ENCODE measurements at places on chromosomes 2 and 18.
A peak's percentile ranks its signal among the peaks of the same experiment; 100 is the strongest.

GRCh38 chr2:237432484-237433092 lies 18.6 kb upstream of the COL6A3 start:
- DNase-seq: peak; percentile 65

DNA sequence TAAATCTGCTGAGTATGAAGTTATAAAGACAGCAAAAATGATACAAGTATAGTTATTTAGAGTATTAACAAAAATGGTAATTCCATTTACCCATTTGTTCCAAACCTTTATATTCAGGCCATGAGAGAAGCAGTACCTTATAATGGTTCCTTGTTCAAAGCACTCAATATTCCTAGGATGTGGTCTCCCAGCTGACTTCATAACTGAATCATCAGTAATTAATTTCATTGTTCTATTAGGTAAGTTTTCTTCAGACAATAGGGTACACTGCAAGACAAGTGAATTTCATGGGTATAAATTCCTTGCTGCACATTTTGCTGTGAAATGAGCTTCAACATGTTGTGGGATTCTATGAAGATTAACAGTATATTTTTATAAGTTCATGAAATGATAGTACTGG lies 550.8 kb upstream of the ZEB2 start:
- no peak for DNase-seq

GRCh38 chr2:42854207-42854818 lies 61.9 kb upstream of the HAAO start:
- DNase-seq: no peak

GRCh38 chr2:65724752-65725151 lies 292.4 kb upstream of the SPRED2 start:
- DNase-seq: no peak

GRCh38 chr18:9055185-9055584 lies 47.3 kb upstream of the NDUFV2 start:
- no peak for DNase-seq

DNA sequence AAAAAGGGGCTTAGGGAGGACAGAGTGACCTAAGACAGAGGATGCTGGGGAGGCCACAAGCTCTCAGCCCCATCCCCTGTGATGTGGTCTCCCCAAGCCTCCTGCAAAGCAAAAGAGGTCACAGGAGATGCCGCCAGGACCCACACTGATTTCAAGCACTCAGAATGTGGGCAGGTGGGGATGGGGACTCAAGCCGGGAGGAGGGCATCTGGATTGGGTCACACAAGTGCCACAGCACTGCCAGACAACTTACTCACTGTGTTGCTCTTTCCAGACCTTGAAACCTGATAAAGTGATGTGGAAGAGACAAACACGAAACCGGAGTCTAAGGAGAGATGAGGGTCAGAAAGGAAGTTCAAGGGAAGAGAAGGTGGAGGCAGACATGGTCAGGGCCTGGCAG lies 95.7 kb downstream of the TTC32 start:
- no peak for DNase-seq

GRCh38 chr2:186302263-186302662 lies 183.8 kb upstream of the ZC3H15 start:
- no peak for DNase-seq

DNA sequence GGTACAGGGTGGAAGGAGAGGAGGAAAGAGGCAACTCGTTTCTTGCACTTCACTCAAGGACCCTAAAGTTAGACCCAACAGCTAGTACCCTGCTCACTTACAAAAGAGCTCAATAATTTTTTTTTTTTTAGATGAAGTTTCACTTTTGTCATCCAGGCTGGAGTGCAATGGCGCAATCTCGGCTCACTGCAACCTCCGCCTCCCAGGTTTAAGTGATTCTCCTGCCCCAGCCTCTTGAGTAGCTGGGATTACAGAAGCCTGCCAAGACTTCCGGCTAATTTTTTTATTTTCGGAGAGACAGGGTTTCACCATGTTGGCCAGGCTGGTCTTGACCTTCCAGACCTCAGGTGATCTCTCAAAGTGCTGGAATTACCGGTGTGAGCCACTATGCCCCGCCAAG lies 4.1 kb downstream of the ASB3 start:
- DNase-seq: no peak

DNA sequence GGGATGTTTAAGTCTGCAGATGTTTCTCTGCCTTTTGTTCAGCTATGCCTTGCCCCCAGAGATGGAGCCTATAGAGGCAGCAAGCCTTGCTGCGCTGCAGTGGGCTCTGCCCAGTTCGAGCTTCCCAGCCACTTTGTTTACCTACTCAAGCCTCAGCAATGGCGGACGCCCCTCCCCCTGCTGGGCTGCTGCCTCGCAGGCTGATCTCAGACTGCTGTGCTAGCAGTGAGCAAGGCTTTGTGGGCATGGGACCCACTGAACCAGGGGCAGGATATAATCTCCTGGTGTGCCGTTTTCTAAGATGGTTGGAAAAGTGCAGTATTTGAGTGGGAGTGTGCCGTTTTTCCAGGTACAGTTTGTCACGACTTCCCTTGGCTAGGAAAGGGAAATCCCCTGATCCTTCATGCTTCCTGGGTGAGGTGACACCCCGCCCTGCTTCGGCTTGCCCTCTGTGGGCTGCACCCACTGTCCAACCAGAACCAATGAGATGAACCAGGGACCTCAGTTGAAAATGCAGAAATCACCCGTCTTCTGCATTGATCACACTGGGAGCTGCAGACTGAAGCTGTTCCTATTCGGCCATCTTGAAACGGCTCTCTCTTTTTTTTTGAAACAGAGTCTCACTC lies 27.6 kb upstream of the ADAM23 start:
- DNase-seq: no peak

- no peak for DNase-seq
These were observed 1.2 kb upstream of the TNS1 start for GRCh38 chr2:218003981-218004419.

GRCh38 chr18:32553640-32554365 lies 83.1 kb upstream of the GAREM1 start:
- DNase-seq: no peak

GRCh38 chr2:45353879-45354278 lies 257.2 kb downstream of the SRBD1 start:
- no peak for DNase-seq

- DNase-seq: no peak
These were observed 18.2 kb upstream of the FTCDNL1 start for GRCh38 chr2:199869227-199869541.

DNA sequence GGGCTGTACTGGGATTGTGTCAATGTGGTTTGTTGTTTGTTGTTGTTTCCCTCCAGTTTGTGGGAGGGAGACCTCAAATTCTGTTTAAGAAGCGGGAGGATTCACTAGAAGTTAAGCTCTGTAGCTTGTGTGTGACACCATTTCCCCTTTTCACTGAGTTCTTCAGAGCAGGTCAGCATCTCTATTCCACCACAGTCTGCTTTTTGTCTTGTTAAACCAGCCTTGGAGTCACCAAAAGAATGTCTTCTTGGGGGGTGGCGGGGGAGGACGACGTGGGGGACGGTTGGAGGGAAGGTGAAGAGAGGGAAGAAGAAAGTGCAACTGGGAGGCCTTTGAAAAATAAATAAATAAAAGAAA lies 2.3 kb upstream of the BCL11A start:
- DNase-seq: no peak

- DNase-seq: no peak
These were observed 22.6 kb downstream of the ALMS1 start for GRCh38 chr2:73408198-73408597.

DNA sequence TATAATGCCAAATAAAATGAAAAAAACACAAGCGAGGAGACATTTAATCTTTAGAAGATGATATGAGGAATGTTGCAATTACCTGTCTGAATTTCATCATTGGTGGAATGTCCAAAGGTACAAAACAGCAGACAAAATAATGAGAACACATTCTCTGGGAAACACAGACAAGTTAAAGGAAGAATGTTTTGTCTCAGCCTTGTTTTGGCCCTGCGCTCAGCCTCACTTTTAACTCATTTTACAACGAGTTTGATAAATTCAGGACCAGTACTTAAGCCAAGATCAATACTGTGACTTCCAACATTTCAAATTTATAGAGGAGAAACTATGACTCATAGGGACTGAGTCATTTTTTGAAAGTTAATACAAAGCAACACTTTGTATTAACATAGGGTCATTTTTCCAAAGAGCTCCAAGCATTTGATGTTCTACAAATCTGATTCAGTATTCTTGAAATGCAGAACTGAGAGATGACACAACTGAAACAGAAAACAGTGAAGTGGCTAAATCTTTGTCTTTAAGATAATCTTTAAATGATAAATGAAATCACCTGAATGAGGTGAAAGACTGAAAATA lies 833.2 kb upstream of the CHAC2 start:
- DNase-seq: no peak

GRCh38 chr18:63155169-63155852 lies 164.3 kb downstream of the BCL2 start:
- DNase-seq: peak; percentile 56

GRCh38 chr18:44601447-44601846 lies 79.2 kb upstream of the SETBP1 start:
- DNase-seq: no peak

GRCh38 chr2:190947141-190947540 lies 66.5 kb downstream of the GLS start:
- DNase-seq: no peak

GRCh38 chr2:8803658-8804379 lies 33.6 kb downstream of the KIDINS220 start:
- no peak for DNase-seq

- DNase-seq: no peak
These were observed 230.9 kb upstream of the FSIP2 start for GRCh38 chr2:185507719-185508118.

DNA sequence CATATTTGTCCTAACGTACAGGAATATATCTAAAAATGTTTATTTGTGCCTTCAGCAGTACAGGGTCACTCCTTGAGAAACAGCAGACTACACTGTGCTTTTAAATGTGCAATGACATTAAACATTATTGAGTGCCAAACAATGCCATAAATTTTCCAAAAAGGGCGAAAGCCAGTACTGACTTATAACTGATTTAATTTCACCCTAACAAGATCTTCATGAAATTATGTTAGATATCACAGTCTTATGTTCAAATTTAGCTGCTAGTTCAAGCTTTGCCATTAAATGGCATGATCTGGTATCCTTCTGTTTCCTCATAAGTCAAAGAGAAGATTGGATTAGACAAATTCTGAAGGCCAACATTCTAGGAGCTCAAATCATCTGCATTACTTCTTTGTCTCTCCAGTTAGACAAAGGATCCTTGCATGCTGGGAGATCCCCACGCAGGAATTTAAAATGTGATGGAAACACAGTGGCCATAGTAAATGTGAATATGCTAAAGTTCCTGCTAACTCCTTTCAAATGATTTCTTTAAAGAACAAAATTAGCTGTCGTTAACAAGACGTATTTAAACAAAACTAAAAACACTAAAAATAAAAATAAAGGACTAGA lies 129.3 kb upstream of the STON1 start:
- no peak for DNase-seq

- DNase-seq: no peak
These were observed 61.7 kb downstream of the LIPG start for GRCh38 chr18:49623571-49623970.

DNA sequence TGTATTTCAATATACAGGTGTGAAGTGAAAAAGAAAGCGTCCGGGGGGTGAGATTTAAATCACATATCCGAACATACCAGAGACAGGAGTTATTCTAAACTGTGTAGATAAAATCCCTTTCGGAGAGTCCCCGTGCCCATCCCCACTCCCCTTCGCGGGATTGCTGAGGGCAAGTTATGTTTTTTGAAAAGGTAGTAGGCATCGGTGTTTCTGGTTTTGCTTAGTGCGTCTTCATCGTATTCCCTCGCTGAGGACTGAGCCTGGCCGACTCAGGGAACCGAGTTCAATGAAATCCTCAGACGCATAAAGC lies 583.4 kb downstream of the ZEB2 start:
- DNase-seq: no peak

- no peak for DNase-seq
These were observed 26.2 kb downstream of the CERS6 start for GRCh38 chr2:168482269-168482668.

GRCh38 chr2:31082002-31082401 lies 56.2 kb downstream of the GALNT14 start:
- DNase-seq: no peak

GRCh38 chr2:174516501-174517378 lies 29.9 kb upstream of the GPR155 start:
- no peak for DNase-seq

GRCh38 chr2:230812033-230812432 lies 52.7 kb upstream of the ITM2C start:
- no peak for DNase-seq

GRCh38 chr18:4252829-4253228 lies 202.3 kb downstream of the DLGAP1 start:
- DNase-seq: no peak

GRCh38 chr2:236972491-236973342 lies 113.0 kb upstream of the COPS8 start:
- DNase-seq: no peak

GRCh38 chr2:153388246-153388645 lies 90.3 kb downstream of the RPRM start:
- no peak for DNase-seq

- no peak for DNase-seq
These were observed 882.5 kb downstream of the SLC4A3 start for GRCh38 chr2:220509966-220510365.

- DNase-seq: no peak
These were observed 50.0 kb upstream of the TMEM178A start for GRCh38 chr2:39615675-39616074.

DNA sequence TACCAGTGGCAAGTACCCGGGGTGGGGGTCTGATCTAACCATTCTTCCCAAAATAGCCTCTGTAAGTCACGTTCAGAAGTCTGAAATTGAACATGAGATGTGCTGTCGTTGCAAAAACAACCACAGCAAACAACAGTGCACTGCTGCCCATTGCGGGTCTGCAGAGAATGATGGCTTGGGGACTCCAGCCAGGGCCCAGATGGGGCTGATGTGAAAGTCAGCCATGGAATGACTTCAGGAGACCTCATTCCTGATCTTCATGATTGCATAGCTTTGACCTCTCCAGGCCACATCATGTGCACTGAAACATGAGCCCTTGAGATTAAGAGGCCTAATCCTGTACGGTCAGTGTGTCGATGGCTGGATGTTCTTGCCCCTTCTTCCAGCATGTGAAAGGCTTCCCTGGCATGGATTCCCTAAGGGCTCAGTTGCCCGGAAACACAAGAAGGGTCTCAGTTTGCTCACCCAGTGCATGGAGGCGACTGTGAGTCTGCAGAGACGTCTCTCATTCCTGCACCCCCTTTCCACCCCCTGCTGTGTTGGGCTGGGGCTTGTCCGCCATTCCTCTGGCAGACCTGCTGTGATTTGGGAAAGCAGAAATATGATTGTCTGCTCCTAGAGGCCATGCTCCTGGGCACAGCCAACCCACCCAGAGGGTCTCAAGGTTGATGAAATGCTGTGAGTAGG lies 191.6 kb downstream of the SEPTIN10 start:
- DNase-seq: no peak

DNA sequence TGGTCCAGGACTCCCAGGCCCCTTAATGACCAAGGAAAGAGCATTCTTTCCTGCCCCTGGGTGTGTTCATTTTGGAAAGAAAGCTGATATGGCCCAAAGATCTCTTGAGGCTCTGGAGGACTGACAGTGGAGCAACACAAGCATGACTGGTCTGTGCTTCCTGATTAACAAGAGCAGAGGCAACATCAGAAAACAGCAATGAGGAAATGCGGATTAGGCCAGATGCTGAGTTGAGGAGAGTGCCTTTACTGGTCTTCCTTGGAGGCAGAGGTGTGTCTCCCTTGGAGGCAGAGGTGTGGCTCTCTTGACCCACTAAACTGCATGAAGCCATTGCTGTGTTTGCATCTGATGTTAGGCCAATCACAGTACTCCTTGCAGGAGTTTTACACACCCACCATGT lies 19.9 kb downstream of the IL36B start:
- DNase-seq: no peak

GRCh38 chr2:148802448-148803220 lies 72.4 kb upstream of the KIF5C start:
- no peak for DNase-seq

All from activated CD8-positive, alpha-beta memory T cell treated with anti-CD3 and anti-CD28 coated beads for 1 hour (primary cell).